ENCODE measurements at places on chromosomes 12 and 14.

- H3K4me1 ChIP-seq: peaks cover 2% of the 10 kb centered on the region
- H3K4me3 ChIP-seq: no peak within 1 kb of the TSS
- H3K27ac ChIP-seq: no peak within 1 kb of the TSS
- DNase-seq: no peak
These were observed at the start of gene SYT10 for GRCh38 chr12:33439587-33440011. SYT10 (minus strand) TSS chr12:33439819; CDS start chr12:33439522, 297 bp downstream.

DNA sequence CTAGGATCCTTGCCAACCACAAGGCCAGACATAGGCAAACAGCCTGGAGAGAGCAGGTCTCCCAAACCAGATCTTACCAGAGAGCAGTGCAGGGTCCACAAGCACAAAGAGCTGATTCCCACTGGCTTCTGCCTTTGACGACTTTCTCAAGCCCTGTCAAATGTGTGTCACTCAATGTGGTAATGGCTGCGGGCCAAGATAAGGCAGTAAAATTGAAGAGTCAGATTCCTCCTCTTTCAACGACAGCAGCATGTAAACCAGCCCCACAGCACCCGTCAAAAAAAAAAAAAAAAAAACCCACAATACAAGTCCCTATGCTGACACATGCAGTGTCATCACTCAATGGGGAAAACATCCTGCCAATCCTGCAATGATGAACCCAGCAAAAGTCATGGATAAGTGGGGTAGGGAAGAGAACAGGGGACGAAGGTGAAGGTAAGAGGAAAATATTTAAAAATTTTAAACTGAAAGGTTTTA, at the start of gene STON2:
Gene STON2 (minus strand): TSS at position 123 of the 477 bp plus-strand sequence. CDS start 1,942 bp downstream, outside the sequence.
- H3K4me3 ChIP-seq: no peak within 1 kb of the TSS
- no peaks in the 10 kb centered on the region for H3K4me1 ChIP-seq
- no peak for DNase-seq

- H3K27me3 ChIP-seq: peaks cover 49% of the 10 kb centered on the region
- no peaks in the 10 kb centered on the region for H3K36me3 ChIP-seq
- H3K27ac ChIP-seq: no peak overlapping the region
- DNase-seq: no peak
- no peaks in the 10 kb centered on the region for H3K4me1 ChIP-seq
These were observed 16.7 kb upstream of the TMEM260 start for GRCh38 chr14:56562883-56563282.

DNA sequence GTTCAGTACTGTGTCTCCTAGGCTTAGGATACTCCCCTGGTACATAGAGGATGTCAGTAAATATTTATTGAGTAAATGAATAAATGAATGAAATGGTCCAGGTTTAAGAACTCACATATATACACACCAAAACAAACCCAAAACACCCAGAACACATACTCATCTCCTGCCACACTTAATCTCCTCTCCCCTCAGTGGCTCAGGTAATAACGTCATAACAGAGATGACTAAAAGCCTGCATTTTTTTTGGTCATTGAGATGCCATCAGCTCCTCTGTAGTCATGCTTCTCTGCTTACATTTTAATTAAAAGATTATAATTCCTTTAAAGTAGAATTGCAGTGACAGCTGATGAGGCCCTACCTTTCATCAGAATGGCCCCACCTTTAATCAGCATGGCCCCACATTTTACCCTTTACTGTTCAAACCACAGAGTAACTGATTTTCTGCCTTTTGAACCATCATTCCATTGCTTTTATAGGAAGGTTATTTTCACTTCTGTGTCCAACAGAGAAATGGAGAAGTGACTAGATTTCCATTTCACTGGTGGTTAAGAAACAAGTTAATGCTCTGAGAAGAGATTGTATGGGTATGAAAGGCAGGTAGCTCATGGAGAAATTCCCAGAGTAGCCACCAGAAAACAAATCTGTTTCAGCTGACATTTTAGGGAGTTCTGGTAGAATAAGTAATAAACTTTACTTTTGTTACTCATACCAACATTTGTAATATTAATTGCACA, 193.4 kb upstream of the ATP2B1 start:
- no peak overlapping the region for H3K27ac ChIP-seq
- H3K27me3 ChIP-seq: no peaks in the 10 kb centered on the region
- H3K4me1 ChIP-seq: peaks cover 5% of the 10 kb centered on the region
- no peak for DNase-seq

DNA sequence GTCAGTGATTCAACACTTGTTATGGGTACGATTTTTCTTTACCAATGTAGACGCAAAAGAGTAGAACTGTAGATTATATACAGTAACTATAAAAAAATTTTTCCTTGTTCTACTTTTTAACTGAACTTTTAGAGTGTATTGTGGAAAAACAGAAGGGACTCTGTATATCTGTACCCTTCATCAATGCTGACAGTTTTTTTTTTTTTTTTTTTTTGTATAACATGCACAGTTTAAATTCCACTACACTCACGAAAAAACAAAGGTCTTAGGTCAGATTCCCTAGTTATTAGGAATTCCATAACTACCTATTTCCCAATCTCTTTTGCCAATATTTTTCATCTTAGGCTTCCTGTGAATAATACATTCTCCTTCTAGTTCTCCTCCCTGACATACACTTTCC, 6.4 kb downstream of the DDHD1 start:
- H3K36me3 ChIP-seq: peaks cover 11% of the 10 kb centered on the region
- peak overlapping the region; percentile 52 for H3K4me3 ChIP-seq
- DNase-seq: no peak
